Pancreas (tissue), 10 donors: ENCODE measurements at places on chromosomes 13 and 19.

- H3K36me3 ChIP-seq, result no peaks in the 10 kb centered on the region
- H3K27me3 ChIP-seq, result no peaks in the 10 kb centered on the region
- no peaks in the 10 kb centered on the region for H3K4me1 ChIP-seq
- H3K27ac ChIP-seq, result no peak overlapping the region
- no peak overlapping the region for H3K4me3 ChIP-seq
- DNase-seq, result no peak
These were observed 62.3 kb downstream of the KCNC3 start for GRCh38 chr19:50266896-50267295.

GRCh38 chr19:57016076-57016475 lies 103.7 kb upstream of the USP29 start:
- H3K4me3 ChIP-seq, result no peak overlapping the region
- no peaks in the 10 kb centered on the region for H3K27me3 ChIP-seq
- no peaks in the 10 kb centered on the region for H3K36me3 ChIP-seq
- H3K27ac ChIP-seq, result no peak overlapping the region
- no peaks in the 10 kb centered on the region for H3K4me1 ChIP-seq

DNA sequence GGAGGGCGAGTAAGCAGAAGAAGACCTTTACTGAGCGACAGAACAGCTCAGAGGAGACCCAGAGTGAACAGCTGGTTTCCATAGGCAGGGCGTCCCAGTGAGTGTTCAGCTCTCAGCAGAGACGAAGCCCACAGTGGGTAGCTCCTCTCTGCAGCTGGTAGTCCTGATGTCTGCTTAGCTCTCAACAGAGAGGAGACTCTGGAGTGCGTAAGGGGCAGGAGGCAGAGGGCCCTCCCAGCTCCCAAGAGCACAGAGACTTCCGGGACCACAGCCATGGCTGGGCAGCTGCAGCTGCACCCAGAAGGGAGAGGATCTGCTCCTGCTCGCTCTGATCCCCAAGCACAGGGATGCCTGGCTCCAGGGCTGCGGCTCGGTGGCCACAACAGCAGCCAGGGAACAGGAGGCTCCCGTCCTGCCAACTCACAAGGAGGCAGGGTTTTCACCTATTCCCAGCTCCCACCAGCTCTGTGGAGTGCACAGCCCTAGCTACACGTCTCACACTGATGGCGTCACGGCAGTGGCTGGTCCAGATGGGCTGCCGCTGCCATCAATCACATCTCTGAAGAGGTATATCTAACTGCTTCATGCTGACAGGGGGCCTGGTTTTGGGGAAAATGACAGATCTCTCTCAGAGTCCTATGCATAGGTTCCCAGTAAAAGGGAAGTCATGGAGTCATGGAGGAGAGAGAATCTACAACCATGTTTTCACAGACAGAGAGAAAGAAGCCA lies 2660.1 kb upstream of the PCDH20 start:
- no peaks in the 10 kb centered on the region for H3K36me3 ChIP-seq
- H3K4me3 ChIP-seq, result no peak overlapping the region
- DNase-seq, result no peak

DNA sequence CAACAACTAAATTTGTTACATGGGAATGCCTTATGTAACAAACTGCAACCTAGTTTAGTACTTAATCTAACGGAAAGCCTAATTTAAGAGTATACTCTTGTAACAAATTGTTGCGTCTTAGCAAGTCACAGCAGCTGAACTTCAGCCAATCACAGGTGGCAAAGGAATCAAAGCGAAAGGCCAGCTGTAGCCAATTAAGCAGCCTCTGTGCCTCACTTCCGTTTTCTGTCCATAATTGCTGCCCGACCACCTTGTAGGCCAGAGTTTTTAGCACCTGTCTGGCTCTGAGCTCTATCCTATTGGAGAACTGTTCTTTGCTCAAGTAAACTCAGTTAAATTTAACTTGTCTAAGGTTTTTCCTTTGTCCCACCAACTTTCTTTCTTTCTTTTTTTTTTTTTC lies 18.1 kb upstream of the HSPH1 start:
- H3K27ac ChIP-seq, result no peak overlapping the region
- no peak overlapping the region for H3K4me3 ChIP-seq
- no peaks in the 10 kb centered on the region for H3K36me3 ChIP-seq
- no peak for DNase-seq

- DNase-seq, result no peak
- H3K36me3 ChIP-seq, result no peaks in the 10 kb centered on the region
- no peaks in the 10 kb centered on the region for H3K27me3 ChIP-seq
- no peak overlapping the region for H3K4me3 ChIP-seq
These were observed 8.8 kb upstream of the RLN3 start for GRCh38 chr19:14019100-14019499.

GRCh38 chr19:7959211-7959610 lies 15.7 kb upstream of the TIMM44 start:
- H3K4me3 ChIP-seq, result no peak overlapping the region
- DNase-seq, result no peak
- H3K4me1 ChIP-seq, result no peaks in the 10 kb centered on the region
- H3K27ac ChIP-seq, result no peak overlapping the region
- H3K36me3 ChIP-seq, result peaks cover 16% of the 10 kb centered on the region

- no peaks in the 10 kb centered on the region for H3K27me3 ChIP-seq
- no peaks in the 10 kb centered on the region for H3K36me3 ChIP-seq
- H3K27ac ChIP-seq, result no peak overlapping the region
- no peaks in the 10 kb centered on the region for H3K4me1 ChIP-seq
These were observed 6.0 kb downstream of the COX6B2 start for GRCh38 chr19:55348317-55349034.

DNA sequence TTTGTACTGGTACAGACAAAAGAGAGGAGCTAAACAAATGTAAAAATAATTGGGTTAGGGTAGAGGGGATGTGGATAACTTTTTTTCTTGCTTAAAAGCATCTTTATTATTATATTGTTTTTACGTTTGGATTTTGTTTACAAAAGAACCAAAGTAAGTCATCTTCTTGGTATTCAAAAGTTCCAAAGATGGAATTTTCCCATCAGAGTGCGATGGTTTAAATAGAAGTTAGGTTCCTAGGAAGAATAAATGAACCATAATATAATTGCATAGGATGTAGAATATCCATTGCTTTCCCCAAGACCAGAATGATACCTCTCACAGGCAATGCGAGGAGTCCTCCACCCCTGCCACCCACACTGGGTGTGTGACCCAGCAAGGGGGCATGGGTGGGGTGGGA lies 99.4 kb upstream of the RNF113B start:
- no peak for DNase-seq
- peaks cover 18% of the 10 kb centered on the region for H3K4me1 ChIP-seq
- H3K27me3 ChIP-seq, result no peaks in the 10 kb centered on the region
- H3K27ac ChIP-seq, result no peak overlapping the region

GRCh38 chr19:18607226-18608101 lies 865 bp upstream of the CRLF1 start:
- no peaks in the 10 kb centered on the region for H3K36me3 ChIP-seq
- DNase-seq, result no peak
- H3K27ac ChIP-seq, result no peak overlapping the region
- H3K4me3 ChIP-seq, result no peak overlapping the region

GRCh38 chr19:36258028-36258875 lies 43.3 kb downstream of the ZNF146 start:
- no peak overlapping the region for H3K4me3 ChIP-seq
- no peak for DNase-seq
- H3K27me3 ChIP-seq, result no peaks in the 10 kb centered on the region
- no peak overlapping the region for H3K27ac ChIP-seq
- no peaks in the 10 kb centered on the region for H3K36me3 ChIP-seq

GRCh38 chr19:55460670-55461258 lies 678 bp downstream of the ISOC2 start:
- H3K27ac ChIP-seq, result peak overlapping the region; percentile 90
- H3K36me3 ChIP-seq, result no peaks in the 10 kb centered on the region
- peak; percentile 84 for DNase-seq
- H3K4me1 ChIP-seq, result peaks cover 5% of the 10 kb centered on the region
- H3K4me3 ChIP-seq, result peak overlapping the region; percentile 66

DNA sequence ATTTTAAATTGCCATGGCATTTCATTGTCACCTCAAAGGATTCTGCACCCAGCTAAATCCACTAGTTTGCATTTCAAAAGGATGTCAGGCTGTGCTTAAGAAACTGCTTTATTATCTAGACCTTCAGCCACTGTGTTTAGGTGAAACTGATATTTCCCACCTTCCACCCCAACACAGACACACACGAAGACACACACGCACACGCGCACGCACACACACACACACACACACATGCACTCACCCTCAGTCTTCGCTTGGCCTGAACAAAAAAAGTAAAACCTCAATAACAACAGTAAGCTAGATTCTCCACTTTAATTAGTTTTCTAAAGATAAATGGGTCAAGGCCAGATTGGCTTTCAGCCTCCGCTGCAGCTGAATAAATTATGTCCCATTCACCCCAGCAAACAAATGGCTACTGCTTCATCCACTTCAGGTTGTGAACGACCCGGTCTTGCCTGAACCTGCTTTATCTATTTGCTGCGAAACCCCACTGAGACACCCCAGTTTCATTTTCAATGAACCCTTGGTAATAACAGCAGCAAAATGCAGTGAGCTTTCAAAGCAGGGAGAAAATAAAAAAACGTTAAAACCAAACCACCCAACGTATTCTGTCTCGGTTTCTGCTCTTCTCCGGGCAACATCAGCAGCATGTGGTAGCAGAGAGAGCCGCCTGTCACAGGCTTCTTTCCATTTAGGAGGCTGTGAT lies 166.8 kb downstream of the DCT start:
- H3K27me3 ChIP-seq, result no peaks in the 10 kb centered on the region
- no peak overlapping the region for H3K27ac ChIP-seq
- no peaks in the 10 kb centered on the region for H3K36me3 ChIP-seq
- H3K4me1 ChIP-seq, result no peaks in the 10 kb centered on the region
- no peak overlapping the region for H3K4me3 ChIP-seq
- no peak for DNase-seq
